ENCODE measurements at places on chromosomes 13 and 19.

DNA sequence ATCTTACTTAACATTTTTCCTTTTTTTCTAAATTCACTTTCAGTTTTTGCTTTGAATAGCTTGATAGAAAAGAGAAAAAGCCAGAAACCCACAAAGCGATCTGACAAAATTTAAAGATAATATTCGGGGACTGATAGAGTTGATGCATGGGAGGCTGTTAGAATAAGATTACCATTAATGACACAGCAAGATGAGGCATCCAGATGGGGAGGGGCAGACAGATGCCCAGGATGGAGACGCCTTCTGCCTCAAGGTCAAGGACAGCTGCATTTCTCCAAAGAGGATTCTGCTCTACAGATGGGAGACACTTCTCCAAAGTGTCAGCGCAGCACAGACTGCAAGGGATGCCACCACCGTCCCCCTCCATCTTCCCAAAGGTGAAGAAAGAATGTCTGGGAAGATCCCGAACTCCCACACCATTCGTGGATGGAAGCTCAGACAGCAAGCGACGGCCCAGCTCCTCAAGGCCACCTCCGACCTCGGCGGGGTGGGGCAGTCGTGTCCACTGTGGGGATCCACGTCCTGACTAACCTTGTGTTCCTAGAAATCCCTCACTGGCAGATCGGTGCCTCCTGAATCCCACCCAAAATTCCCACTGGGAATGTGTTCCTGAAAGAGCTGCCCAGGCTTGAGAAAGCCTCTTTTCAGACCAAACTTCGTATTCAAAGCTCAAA lies 32.9 kb downstream of the NAXD start:
- DNase-seq: no peak

DNA sequence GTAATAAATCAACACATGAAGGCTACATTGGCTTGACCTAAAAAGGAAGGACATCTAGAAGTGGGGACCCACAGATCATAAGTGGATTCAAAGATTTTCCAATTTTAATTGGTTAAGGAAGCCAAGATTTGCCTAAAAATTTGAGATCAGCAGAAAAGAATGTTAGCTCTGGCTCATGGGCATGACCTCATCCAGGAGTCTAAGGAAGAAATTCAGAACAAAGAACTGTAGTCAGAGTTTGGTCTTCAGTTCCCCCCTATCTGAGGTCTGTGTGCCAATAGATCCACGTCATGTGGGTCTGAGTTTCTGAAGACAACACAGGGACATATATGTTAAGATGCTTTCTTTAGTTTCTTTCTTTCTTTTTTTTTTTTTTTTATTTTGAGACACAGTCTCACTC lies 648.8 kb upstream of the SPRY2 start:
- DNase-seq: no peak

- DNase-seq: no peak
These were observed 16.6 kb upstream of the GATAD2A start for GRCh38 chr19:19388568-19389555.

- DNase-seq: no peak
These were observed 863.2 kb downstream of the DIAPH3 start for GRCh38 chr13:59300355-59301173.

DNA sequence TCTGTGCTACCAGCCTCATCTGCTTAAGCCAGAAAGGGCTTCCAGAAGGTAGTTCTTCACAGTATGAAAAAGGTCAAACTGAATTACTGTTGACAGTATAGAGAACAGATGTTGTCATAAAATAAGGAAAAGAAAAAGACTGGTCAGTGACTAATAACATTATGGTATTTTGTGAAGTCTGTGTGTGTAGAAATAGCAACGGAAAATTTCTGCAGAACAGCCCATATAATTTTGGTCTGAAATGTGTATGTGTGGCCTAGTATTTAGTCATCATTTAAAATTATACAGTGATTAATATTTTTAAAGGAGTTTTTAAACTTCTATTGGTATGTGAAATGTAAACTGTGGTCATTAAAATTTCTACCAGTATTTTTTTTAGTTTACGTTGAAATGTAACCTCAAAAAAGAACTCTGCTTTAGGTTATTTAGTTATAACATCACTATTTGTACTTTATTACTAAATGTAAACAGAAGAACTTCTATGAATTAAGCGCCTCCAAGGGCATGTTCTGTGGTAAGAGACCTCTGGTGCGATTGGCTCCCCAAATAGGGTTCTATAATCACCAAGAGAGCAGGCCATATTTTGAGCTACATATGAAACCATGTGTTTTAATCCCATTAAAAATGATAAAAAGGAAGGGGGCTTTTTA lies 3.3 kb upstream of the GPR183 start:
- no peak for DNase-seq

GRCh38 chr13:75402787-75403186 lies 79.2 kb downstream of the TBC1D4 start:
- DNase-seq: no peak

DNA sequence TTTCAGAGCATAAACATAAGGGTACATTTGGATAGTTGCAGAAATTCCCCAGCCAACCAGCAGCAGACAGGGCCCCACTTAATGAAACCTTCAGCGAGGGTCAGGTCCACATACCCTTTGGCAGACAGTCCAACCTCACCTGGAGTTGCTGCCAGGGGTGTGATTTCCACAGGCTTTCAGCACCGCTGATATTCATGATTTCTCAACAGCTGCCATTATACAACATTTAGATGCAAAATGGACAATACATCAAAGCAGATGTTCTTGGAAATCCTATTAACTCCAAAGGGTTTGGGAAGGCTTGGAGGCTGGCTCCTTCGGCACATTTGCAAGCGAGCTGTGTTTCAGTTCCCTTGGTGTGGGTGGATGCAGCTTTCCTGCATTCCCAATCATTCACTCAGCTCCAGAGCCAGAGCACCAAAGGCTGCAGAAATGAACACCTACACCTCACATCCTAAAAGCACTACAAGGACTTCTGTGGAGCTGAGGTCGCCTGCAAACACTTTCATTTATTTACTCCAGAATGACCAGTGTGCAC lies 147.2 kb upstream of the VSTM2B start:
- no peak for DNase-seq

- DNase-seq: no peak
These were observed at the start of gene USHBP1 for GRCh38 chr19:17264641-17264979. USHBP1 (minus strand) TSS chr19:17264745; CDS start chr19:17264299, 446 bp downstream.

GRCh38 chr19:40523322-40524047 lies 53.2 kb upstream of the SHKBP1 start:
- DNase-seq: no peak

- DNase-seq: no peak
These were observed 119.2 kb upstream of the ABCC4 start for GRCh38 chr13:95420501-95420900.

GRCh38 chr19:21117041-21117907 lies 24.6 kb upstream of the ZNF431 start:
- no peak for DNase-seq

DNA sequence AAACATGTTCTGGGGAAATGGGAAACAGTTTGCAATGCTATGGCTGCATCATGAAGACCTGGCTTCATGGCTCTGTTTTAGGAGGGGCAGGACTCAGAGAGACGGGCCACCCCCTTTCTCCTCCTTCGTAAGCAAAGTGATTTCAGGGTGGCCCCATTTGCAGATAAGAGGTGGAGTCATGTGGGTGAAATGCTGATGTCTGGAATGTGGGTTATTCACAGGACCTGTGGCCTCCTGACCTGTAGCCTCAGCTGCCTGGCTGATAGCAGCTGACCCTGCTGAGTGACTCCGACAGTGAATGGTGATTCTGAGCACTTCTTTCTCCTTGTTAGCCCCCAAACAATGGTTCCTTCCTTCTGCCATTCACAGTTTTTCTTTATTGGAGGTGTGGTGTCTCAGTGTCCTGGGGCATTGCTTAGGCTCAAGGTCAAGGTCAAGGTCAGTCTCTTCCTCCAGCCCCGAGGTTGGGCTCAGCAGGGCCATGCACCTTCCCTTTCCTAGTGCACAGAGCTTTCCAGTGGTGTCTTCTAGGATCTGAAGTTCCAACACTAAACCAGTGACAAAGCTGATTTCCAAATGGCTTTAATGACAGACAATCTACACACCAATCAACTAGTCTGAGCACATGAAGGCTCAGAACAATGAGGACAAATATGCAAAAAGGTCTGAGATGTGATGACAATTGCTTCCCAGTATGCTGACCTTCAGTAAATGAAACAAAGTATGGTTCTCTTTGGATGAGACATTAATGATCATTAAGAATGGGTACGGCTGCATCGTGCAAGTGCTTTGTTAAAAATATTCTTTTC lies 49.6 kb upstream of the ANKRD10 start:
- no peak for DNase-seq

DNA sequence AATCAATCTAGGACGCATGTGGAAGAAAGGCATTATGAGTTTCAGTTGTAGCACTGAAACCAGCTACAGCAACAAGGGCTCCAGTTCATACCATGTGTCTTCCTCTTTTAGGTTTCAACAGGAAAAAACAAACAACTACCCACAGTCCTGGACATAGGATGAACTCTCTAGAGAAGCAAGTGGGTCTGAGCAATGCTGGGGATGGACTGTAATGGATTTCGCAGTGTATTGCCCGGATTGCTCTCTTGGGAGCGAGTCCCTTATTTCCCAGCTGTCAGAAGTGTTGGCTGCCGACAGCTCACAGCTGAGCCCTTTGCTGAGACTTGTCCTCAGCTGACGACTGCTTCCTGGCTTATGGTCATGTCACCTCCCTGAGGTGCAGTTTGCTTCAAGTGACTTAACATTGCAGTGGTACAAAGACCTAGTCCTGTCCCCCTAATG lies 12.1 kb upstream of the MYCBP2 start:
- no peak for DNase-seq

DNA sequence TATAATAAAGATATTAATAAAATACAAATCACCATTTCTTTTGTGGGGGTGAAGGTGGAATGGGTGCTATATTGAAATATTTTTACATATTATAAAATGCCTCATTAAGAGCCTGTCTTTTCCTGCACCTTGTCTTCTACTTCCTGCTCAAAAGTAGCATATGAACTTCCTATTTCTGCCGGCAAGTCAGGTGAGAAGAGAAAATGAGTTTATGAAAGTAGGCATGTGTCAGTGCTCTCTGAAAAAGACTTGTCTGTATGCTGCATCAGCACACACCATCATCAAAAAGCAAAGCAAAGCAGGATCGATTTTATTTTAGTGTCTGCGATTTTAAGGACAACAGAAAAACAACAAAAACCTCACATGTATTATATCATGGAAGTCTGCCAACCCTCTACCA lies 114.2 kb downstream of the RAP2A start:
- no peak for DNase-seq

- no peak for DNase-seq
These were observed 10.8 kb downstream of the ENOX1 start for GRCh38 chr13:43776006-43776405.

GRCh38 chr13:104831831-104832230 lies 1703.6 kb downstream of the EFNB2 start:
- DNase-seq: no peak

- DNase-seq: peak; percentile 20
These were observed 37.7 kb downstream of the GSX1 start for GRCh38 chr13:27830010-27830409.

GRCh38 chr19:49817964-49818648 lies at the start of gene MED25:
MED25 (plus strand) TSS chr19:49818289; CDS start chr19:49818342, 53 bp downstream.
- DNase-seq: peak; percentile 72

GRCh38 chr19:52936954-52937325 lies 13.7 kb upstream of the ZNF888 start:
- DNase-seq: no peak

GRCh38 chr13:43054803-43055802 lies 31.7 kb downstream of the DNAJC15 start:
- no peak for DNase-seq

DNA sequence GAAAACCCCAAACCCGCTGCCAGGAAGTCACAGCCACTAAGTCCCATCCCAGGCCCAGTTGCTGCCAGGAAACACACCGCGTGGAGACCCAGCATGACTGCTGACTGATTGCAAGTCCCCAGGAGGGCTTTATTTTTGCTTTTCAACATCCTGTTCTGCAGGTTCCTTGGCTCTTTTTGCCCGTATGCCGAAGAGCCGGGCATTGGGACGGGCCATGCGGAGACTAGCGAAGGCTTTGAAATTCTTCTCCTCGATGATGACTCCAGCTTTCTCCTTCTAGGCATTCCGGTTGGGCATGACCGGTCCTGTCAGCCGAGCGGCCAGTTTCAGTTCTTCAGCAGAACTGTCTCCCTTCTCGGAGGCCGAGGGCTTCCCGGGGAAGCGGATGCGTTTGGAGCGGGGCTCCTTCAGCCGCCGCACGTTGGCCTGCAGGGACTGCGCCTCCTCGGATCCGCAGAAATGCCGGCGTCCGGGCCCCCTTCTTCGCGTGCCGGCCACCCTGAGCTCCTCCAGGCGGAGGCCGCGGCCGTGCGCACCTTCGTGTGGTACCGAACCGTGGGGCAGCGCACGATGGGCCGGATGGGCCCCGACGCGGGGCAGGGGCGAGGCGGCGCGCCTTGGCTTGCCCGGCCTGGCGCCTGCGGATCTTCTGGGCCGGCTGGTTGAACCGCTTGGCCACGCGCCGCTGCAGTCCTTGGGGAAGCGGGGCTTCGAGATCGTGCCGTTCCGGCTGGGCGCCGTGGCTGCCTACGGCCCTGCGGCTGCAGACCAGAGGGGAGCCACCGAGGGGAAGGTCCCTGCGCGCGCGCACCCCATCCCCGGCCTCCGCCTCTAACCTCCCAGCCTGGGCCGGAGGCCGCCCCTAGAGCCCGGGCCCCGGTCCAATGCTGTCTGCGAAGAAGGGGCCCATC lies 15.2 kb downstream of the ZSCAN5C start:
- no peak for DNase-seq

- no peak for DNase-seq
These were observed 16.0 kb upstream of the NWD1 start for GRCh38 chr19:16703677-16704076.

- DNase-seq: no peak
These were observed 85.7 kb downstream of the FOXO1 start for GRCh38 chr13:40580566-40581276.

DNA sequence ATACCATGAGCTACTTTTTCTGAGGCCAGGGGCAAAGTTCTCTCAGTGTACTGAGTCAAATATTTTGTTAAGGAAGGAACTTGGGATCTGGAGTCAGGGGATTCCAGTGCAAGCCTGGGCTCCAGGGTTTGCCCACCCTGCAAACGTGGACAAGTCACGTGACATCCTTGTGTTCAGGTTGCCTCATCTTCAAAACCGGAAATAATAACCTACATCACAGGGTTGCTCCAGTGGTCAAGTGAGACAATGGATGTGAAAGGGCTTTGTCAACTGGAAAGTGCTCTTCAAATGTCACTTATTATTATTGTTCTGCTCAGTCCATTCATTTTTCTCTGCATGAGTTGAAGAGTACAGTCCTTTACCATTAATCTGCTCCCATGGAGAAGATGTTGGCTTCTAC lies 414.9 kb downstream of the COG6 start:
- DNase-seq: no peak

GRCh38 chr13:69921156-69921555 lies 186.5 kb upstream of the ATXN8OS start:
- no peak for DNase-seq

GRCh38 chr19:32674153-32674930 lies 638 bp downstream of the ANKRD27 start:
- no peak for DNase-seq

GRCh38 chr13:36915896-36916640 lies 4.0 kb downstream of the SMAD9 start:
- DNase-seq: no peak

GRCh38 chr13:113670541-113670940 lies 3.5 kb downstream of the GRK1 start:
- no peak for DNase-seq
